MCF 10A (cell line): ENCODE measurements at places on chromosomes 11 and 22. TPM values are rescaled to one million over a fixed set of nuclear protein-coding genes. Genes with fewer than 3 reads are reported as not detected.

DNA sequence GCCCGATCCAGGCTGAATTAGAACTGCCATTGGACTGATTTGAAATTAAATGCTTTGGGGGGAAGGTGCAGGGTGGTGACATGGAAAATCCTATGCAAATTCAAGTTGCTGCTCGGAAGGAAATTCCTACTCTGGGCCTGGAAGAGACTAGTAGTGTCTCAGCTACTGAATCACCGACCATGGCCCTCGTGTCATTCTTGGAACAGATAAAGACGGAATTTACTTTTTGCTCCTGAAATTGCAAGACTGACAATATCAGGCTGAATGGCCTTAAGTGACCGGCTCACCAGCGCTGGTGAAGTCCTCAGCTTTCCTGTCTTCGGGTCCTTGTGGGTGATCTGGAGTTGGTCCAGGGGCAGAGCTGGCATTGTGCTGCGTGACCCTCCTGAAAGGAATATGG lies 6.1 kb downstream of the ASCC2 start:
- no peaks in the 10 kb centered on the region for H3K27me3 ChIP-seq
- H3K36me3 ChIP-seq = peaks cover 36% of the 10 kb centered on the region
- DNase-seq = no peak
- H3K4me1 ChIP-seq = peaks cover 14% of the 10 kb centered on the region

DNA sequence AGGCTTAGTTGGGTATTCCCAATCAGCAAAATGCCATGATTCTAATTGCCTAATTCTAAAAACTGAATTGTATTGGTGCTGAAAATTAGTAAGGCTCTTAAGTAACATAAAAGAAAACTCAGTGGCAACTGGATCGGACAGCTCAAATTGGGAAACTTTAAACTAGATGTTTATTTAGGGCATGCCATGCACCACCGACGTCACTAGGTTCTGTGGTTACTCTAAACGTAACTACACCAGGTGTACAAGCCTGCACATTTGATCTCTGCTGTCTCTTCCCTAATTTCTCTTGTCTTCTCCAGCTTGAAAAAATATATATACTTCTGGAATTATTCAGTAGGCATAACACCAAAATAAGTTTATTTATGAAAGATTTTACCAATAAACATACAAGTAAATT lies 378.2 kb downstream of the DCDC1 start:
- H3K4me3 ChIP-seq = no peak overlapping the region
- H3K27ac ChIP-seq = no peak overlapping the region
- peaks cover 44% of the 10 kb centered on the region for H3K27me3 ChIP-seq
- no peaks in the 10 kb centered on the region for H3K4me1 ChIP-seq

- no peaks in the 10 kb centered on the region for H3K27me3 ChIP-seq
- H3K4me1 ChIP-seq = peaks cover 20% of the 10 kb centered on the region
- no peak overlapping the region for H3K4me3 ChIP-seq
- no peaks in the 10 kb centered on the region for H3K36me3 ChIP-seq
- no peak for DNase-seq
Measured at GRCh38 chr11:113385749-113386148, 1.8 kb upstream of the ANKK1 start.

- H3K27me3 ChIP-seq = peaks cover 14% of the 10 kb centered on the region
- no peaks in the 10 kb centered on the region for H3K4me1 ChIP-seq
- no peak within 1 kb of the TSS for H3K4me3 ChIP-seq
- no peak within 1 kb of the TSS for H3K27ac ChIP-seq
Measured at GRCh38 chr11:22860241-22860640, at the start of gene CCDC179. Gene CCDC179, minus strand, starts transcription at chr11:22860474. Its CDS starts 53 bp downstream, at chr11:22860421.

DNA sequence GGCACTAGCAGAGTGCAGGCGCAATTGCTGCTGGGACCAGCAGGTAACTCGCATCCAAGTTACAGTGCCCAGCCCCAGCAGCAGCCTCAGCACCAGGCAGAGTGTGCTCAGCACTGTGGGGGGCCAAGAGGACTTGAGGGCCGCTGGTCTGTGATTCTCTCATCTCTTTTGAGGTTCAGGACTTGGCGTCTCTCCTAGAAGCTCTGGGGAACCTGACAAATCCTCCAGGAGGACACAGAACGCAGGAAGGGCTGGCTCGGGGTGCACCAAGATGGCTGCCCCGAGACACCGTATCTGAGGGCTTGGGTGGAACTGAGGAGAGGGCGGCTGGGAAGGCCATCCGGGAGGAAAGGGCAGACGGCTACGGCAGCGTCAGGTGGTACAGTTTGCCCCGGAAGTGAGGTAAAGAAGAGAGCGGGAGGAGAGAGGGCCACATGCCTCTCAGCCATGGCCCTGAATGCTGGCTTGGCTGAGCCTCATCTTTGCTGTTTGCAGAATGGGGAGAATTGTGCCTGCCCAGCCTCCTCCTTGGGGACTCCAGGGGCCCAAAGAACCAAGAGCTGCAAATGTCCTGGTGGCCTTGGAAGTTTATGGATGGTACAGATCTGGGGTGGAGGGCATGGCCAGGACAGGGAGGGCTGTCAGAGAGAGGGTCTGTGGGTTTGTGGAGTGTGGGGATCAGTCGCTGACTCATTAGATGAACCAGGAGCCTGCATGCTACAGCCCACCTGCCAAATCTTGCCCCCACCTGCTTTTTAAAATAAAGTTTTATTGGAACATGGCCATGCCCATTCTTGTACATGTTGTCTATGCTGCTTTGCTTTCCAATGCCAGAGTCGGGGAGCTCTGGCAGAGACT lies 78.0 kb downstream of the MYEOV start:
- peaks cover 16% of the 10 kb centered on the region for H3K4me1 ChIP-seq
- no peak overlapping the region for H3K4me3 ChIP-seq
- no peak overlapping the region for H3K27ac ChIP-seq
- H3K36me3 ChIP-seq = peaks cover 6% of the 10 kb centered on the region

DNA sequence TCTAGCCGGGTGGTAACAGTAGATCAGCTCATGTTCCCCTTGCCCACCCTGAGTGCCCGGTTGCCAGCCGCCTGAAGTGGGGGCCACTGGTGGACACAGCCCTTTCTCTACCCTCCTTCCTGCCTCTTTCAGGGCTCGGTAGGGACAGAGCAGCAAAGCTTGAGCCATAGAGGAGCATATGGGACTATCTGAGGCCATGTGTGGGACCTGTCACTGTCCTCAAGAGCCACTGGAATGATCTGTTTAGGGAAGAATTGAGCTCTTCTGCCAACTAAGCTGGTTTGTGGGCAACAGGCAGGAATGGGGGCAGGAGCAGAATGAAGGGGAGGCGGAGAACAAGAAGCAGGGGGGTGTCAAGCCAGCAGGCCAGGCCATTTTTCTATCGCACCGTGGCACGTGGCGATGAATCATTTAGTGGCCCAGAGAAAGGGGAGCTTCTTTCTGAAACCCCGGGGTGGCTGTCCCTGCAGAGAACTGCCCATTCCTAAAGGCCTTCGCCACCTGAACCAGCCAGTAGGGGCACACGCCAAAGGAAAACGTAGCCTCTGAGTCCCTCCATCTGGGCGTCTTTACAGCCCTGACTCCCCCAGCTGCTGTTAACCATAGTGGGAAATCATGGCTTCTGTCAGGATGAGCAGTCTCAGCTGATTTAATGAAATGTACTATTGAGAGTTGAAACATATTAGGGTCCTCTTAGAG lies 8.8 kb downstream of the ASPHD2 start:
- H3K4me3 ChIP-seq = no peak overlapping the region
- H3K4me1 ChIP-seq = no peaks in the 10 kb centered on the region
- no peak for DNase-seq
- H3K36me3 ChIP-seq = peaks cover 8% of the 10 kb centered on the region
- no peak overlapping the region for H3K27ac ChIP-seq
- no peaks in the 10 kb centered on the region for H3K27me3 ChIP-seq

GRCh38 chr11:13216019-13216710 lies 61.4 kb upstream of the BMAL1 start:
- no peaks in the 10 kb centered on the region for H3K27me3 ChIP-seq
- H3K4me1 ChIP-seq = peaks cover 26% of the 10 kb centered on the region
- H3K4me3 ChIP-seq = peak overlapping the region; percentile 32
- DNase-seq = peak; percentile 92
- H3K27ac ChIP-seq = peak overlapping the region; percentile 85

- no peaks in the 10 kb centered on the region for H3K36me3 ChIP-seq
- DNase-seq = peak; percentile 78
- H3K4me3 ChIP-seq = no peak overlapping the region
- peaks cover 29% of the 10 kb centered on the region for H3K27me3 ChIP-seq
Measured at GRCh38 chr22:26398741-26399153, 30.3 kb upstream of the ASPHD2 start.

GRCh38 chr11:61974766-61975631 lies 7.6 kb upstream of the FTH1 start:
- no peaks in the 10 kb centered on the region for H3K27me3 ChIP-seq
- peaks cover 7% of the 10 kb centered on the region for H3K36me3 ChIP-seq
- H3K4me1 ChIP-seq = peaks cover 57% of the 10 kb centered on the region
- peak; percentile 89 for DNase-seq
- peak overlapping the region; percentile 96 for H3K27ac ChIP-seq

DNA sequence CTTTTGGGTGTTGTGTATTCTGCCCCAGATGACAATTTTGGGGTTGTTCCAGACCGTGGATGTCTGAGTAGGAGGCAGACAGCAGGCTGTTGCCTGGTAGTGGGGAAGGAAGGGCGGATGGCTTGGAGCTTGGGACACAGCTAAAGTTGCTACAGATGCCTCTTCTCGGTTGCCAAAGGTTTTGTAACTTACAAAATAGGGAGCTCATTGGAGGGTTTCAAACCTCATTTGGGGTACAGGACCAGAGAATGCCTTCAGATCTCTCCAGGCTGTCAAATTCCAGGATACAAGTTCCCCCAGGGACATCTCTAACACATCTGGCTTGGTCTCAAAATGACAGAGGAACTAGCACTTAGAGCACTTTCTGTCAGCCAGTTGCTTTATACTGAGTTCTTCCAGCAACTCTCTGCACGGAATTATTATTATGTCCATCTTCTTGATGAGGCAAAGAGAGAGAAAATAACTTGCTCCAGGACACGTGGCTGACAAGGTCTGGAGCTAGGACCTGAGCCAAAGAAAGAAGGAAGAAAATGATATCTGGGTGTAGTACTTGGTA lies 56.0 kb downstream of the SLC1A2 start:
- DNase-seq = peak; percentile 28
- H3K4me1 ChIP-seq = peaks cover 47% of the 10 kb centered on the region
- H3K27me3 ChIP-seq = no peaks in the 10 kb centered on the region
- no peaks in the 10 kb centered on the region for H3K36me3 ChIP-seq
- H3K4me3 ChIP-seq = peak overlapping the region; percentile 20
- peak overlapping the region; percentile 64 for H3K27ac ChIP-seq

GRCh38 chr22:26986884-26987283 lies 329.5 kb downstream of the MIAT start:
- H3K27me3 ChIP-seq = peaks cover 11% of the 10 kb centered on the region
- no peak overlapping the region for H3K4me3 ChIP-seq
- H3K36me3 ChIP-seq = no peaks in the 10 kb centered on the region
- H3K27ac ChIP-seq = no peak overlapping the region
- H3K4me1 ChIP-seq = no peaks in the 10 kb centered on the region

- H3K27ac ChIP-seq = peak overlapping the region; percentile 64
- no peaks in the 10 kb centered on the region for H3K27me3 ChIP-seq
- H3K4me1 ChIP-seq = peaks cover 39% of the 10 kb centered on the region
- peak overlapping the region; percentile 88 for H3K4me3 ChIP-seq
- peaks cover 71% of the 10 kb centered on the region for H3K36me3 ChIP-seq
- peak; percentile 50 for DNase-seq
Measured at GRCh38 chr22:29270475-29271271, 2.6 kb downstream of the EWSR1 start.

DNA sequence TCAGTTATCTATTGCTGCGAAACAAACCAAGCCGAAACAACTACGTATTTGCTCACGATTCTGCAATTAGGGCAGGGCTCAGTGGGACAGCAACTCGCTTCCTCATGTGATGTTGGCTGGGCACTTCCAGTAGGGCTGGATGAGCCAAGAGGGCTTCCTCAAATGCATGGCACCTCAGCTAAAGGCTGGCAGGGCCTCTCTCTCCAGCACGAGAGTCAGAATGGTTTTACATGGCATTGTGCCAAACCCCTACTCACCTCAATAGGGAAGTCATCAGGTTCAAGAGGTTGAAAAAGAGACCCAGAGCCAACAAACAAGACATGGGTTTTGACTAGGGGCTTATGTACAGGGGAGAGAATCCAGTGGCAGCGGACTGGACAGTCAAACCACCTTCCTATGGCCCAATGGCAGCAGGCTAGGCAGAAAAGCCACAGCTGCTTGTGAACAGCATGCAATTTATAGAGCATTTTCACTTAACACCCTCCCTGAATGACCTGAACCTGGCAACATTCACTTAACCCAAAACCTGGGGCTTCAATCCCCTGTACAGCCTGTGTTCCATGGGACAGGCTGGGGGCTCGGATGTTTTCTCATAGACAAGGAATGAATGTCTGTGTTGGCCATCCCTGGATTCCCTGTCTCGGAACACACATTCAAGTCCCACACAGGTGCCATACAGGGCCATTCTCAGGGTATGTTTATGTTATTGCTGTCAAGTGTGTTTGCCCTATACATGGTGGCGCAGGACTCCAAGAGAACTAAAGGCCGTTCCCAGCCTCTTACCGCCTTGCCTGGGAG lies 154.2 kb upstream of the NAV2 start:
- H3K36me3 ChIP-seq = no peaks in the 10 kb centered on the region
- H3K4me1 ChIP-seq = peaks cover 6% of the 10 kb centered on the region
- peaks cover 12% of the 10 kb centered on the region for H3K27me3 ChIP-seq
- no peak overlapping the region for H3K4me3 ChIP-seq
- H3K27ac ChIP-seq = no peak overlapping the region

- H3K27ac ChIP-seq = no peak overlapping the region
- no peak overlapping the region for H3K4me3 ChIP-seq
- no peaks in the 10 kb centered on the region for H3K27me3 ChIP-seq
- no peaks in the 10 kb centered on the region for H3K4me1 ChIP-seq
- DNase-seq = no peak
- H3K36me3 ChIP-seq = no peaks in the 10 kb centered on the region
Measured at GRCh38 chr22:47392054-47392347, 629.6 kb downstream of the TBC1D22A start.

- H3K4me1 ChIP-seq = peaks cover 8% of the 10 kb centered on the region
- H3K4me3 ChIP-seq = no peak overlapping the region
- no peak for DNase-seq
- H3K27me3 ChIP-seq = no peaks in the 10 kb centered on the region
- H3K27ac ChIP-seq = no peak overlapping the region
Measured at GRCh38 chr11:14506532-14506931, 6.9 kb upstream of the COPB1 start.

ROBO4 gene
- total RNA-seq = 10.6 and 14.2 TPM in 2 replicates

LGALS12 gene
- not detected in 2 replicates for total RNA-seq

KCTD17 gene
- total RNA-seq = 11.7 and 12.8 TPM in 2 replicates

SCGB1C1 gene
- total RNA-seq = not detected in 2 replicates

RIC3 gene
- total RNA-seq = 0.65 and 0.96 TPM in 2 replicates

TOMT gene
- not detected in 2 replicates for total RNA-seq

APOBEC3H gene
- total RNA-seq = 0.86 and 1.2 TPM in 2 replicates

SHANK2 gene
- 0.52 and 0.86 TPM in 2 replicates for total RNA-seq

C22orf23 gene
- total RNA-seq = not detected in 2 replicates
